ENCODE measurements at places on chromosomes 3 and 15.

- no peak for DNase-seq
Measured at GRCh38 chr3:71876135-71877105, 91.5 kb upstream of the PROK2 start.

GRCh38 chr3:53218131-53218530 lies 37.7 kb downstream of the TKT start:
- no peak for DNase-seq

GRCh38 chr15:21260966-21261395 lies 179.3 kb downstream of the POTEB3 start:
- DNase-seq: no peak

GRCh38 chr3:160987982-160988964 lies 116.9 kb downstream of the B3GALNT1 start:
- no peak for DNase-seq

GRCh38 chr3:139716908-139717485 lies 39.2 kb upstream of the NMNAT3 start:
- DNase-seq: no peak

DNA sequence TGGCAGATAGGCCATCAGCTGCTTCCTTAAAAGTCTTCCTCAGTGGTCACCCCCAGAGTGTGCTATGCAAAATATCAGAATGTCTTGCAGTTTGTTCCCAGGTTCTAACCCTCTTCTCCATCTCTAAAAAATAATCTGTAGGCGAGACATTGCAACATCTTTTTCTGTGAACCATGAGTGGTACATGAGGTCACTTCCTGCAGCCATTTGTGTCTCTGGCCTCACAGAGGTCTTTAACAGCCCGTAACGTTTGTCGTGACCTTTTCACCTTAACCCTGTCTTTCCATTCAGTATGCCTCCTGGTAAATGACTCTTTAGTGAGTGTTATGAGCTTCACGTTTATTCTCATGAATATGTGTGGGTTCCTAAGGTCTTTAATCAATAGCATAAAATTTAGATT lies 145.4 kb downstream of the KLHL25 start:
- no peak for DNase-seq

GRCh38 chr15:73987681-73988444 lies 4.2 kb downstream of the STOML1 start:
- DNase-seq: no peak

DNA sequence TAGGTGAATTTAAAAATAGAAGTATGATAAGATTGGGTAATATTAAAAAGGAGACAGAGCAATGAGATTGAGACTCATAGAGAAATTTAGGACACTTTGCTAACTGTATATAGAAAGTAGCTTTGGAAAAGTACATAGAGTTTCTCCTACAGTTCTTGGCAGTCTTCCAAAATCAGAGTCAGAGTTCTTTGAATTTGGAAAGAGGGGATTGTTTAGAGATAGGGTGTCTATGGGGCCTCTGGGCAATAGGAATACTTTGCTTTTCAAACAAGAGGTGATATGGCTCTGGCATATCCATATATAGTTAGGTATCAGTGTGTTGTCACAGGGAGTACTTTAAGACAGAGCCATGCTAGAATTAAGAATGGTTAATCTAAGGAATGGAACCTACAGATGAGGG lies 477.1 kb upstream of the KCNMB2 start:
- DNase-seq: no peak
